ENCODE measurements at places on chromosomes 4 and X.

GRCh38 chr4:135197641-135198040 lies 996.1 kb upstream of the PABPC4L start:
- no peak for DNase-seq

DNA sequence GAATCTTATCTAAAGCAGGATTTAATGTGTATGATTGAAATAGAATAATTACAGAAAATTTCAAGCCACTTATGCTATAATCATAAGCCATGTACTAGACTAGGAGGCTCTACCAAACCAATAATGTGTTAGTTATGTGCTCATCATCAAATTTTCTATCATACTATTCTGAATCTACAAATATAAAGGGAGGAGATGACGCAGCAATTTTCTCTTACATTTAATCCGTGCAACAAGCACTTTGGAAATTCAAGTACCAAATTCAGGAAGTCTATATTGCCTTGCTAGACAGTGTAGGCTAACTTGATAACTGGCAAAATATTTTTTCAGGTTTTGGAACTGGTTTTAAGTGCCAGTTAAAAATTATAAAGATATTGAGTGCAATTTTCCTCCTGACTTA lies 283.5 kb downstream of the C4orf33 start:
- no peak for DNase-seq

DNA sequence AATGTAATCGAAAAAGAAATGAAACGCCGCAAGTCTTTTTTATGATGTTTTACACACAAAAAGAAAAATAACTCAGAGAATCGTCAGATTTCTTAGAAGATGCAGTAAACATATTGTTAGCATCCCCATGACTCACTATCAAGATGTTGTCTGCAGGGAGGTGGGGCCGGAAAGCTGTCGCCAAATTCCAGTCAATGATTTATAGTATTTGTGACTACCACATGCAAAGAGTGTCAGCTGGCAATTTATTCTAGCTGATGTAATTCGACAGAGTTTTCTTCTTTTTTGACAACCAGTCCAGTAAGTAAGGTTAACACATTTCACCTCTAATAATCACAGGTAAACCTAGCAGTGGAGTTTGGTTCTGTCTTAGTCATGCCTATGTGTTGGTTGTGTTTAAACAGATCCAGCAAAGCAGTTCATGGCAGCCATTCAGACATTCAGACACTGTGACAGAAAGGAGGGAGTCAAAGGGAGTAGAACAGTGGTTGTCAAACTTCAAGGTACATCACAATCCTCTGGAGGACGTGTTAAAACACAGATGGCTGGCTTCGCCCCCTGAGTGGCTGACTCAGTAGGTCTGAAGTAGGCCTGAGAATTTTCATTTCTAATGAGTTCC lies 19.8 kb upstream of the PPP1R2C start:
- no peak for DNase-seq

- DNase-seq = no peak
Measured at GRCh38 chr4:101178731-101179130, 168.6 kb downstream of the PPP3CA start.

GRCh38 chr4:893276-893994 lies 38.7 kb downstream of the GAK start:
- DNase-seq = no peak

DNA sequence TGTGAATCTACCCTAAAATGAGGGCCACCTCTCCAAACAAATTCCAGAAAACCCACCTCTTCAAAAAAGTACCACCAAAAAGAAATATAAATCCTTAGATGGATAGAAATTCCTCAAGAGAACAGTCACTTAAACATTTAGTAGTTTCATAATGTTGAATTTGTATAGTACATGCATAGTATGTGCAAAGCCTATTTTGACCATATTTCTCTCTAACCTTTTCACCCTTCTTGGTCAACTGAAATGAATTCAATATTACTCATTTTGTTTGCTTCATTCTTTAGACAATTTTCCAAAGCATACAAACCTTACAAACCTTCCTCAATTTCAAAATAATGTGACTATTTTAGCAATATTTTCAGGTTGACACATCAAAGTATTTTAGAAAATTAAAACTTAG lies 4.1 kb downstream of the RHOXF1 start:
- DNase-seq = no peak

GRCh38 chr4:144489831-144490230 lies 156.1 kb upstream of the HHIP start:
- no peak for DNase-seq

DNA sequence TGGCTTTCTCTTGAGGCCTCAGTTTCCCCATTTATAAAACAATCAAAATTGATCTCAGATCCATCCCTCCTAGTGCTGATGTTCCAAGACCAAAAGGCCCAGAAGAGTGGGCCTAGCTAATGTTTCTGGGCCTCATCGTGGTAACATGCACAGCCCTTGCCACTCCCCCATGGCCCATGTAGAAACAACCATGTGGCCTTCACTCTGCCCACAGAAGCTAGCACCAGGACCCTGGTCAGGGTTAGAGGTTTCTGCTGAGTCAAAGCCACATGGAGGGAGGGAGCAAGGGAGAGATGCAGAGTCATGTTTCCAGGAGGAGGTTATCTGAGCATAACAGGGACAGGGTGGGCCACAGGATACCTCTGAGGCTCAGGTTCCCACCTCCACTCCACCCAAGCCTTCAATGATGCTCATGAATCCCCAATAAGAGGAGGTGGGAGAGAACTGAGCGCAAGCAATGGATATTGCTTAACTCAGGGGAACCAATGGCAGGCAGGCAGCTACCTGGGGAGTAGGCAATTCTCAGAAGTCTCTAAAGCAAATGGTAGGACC lies 16.9 kb downstream of the OTUD5 start:
- DNase-seq = no peak
